ENCODE measurements at places on chromosomes 11 and 22.

GRCh38 chr11:959608-960007 is 33.9 kb downstream of the AP2A2 start:
- DNase-seq: no peak

DNA sequence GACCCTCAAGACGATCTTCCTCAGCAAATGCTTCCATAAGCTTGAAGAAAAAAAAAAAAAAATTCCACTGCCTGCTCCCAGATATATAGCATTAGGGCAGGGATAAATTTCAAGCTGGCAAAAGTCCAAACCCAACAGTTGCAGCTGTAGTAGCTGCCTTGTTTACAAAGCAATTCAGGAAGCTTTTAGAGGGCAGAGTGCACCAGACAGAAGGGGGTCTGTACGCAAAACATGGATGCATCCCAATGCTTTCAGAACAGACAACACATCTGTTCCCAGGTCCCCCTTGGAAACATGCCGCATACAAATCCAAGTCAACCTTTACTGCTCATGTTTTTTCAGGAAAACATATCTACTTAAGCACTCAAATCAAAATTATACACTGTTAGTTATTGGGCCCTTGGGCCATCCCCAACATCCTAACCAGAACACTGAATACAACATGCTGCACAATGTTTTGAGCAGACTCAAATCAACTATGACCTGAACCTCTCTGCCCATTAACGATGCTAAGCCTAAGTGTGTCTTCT is 94.5 kb downstream of the CADM1 start:
- no peak for DNase-seq

DNA sequence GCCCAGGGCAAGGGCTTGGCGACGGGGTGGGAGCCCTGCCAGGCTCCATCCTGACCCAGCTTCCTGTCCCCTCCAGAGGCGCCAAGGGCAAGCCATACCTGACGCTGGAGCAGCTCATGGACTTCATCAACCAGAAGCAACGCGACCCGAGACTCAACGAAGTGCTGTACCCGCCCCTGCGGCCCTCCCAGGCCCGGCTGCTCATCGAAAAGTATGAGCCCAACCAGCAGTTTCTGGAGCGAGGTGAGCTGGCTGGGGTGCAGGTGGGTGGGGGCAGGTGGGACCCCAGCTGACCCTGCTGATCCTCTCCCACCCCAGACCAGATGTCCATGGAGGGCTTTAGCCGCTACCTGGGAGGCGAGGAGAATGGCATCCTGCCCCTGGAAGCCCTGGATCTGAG is 5.0 kb downstream of the PLCB3 start:
- DNase-seq: no peak

DNA sequence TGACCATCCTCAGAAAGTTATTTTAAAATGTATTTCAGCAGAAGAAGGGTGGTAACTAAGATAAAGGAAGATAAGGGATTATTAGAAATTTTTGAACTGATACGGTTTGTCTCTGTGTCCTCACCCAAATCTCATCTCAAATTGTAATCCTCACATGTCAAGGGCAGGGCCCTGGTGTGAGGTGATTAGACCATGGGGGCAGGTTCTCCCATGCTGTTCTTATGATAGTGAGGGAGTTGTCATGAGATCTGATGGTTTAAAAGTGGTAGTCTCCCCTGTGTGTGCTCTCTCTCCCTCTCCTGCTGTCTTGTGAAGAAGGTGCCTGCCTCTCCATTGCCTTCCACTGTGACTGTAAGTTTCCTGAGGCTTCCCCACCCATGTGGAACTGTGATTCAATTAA is 36.1 kb downstream of the CYP2R1 start:
- DNase-seq: no peak

DNA sequence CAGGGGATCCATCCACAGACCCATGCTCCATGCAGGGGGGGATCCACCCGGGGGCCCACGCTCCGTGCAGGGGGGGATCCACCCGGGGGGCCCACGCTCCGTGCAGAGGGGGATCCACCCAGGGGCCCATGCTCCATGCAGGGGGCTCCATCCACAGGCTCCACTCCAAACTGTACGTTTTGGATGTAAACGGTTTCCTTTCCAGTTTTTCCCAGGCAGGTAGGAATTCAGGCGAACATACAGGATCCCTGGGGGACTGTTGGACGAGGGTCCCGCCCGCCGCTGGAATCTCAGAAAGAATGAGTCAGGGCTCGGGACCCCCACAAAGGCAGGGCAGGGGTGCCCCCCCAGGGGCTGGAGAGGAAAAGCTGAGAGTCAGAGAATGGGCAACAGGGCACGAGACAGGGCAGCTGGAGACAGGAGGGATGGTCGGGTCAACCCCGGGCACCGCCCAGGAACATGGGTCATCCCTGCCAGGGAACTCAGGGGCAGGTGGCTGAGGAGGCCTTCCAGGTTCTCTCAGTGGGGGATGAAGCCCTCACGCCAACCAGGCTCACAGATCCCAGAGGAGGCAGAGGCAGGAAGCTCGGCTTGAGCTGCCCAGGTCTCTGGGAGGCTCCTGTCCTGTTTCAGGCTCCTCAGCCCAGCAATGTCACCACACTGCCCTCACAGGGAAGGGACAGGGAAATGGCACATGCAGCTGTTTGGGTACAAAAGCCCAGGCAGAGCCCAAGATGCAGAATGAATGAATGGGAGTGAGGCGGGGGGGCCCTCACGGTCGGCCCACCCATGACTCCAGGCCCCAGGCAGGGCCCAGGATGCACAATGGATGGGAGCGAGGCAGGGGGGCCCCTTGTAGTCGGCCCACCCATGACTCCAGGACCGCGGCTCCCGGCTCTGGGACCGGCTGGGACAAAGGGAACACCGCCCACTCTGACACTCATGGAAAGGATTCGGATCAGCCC is 200.2 kb downstream of the BRD1 start:
- DNase-seq: no peak

DNA sequence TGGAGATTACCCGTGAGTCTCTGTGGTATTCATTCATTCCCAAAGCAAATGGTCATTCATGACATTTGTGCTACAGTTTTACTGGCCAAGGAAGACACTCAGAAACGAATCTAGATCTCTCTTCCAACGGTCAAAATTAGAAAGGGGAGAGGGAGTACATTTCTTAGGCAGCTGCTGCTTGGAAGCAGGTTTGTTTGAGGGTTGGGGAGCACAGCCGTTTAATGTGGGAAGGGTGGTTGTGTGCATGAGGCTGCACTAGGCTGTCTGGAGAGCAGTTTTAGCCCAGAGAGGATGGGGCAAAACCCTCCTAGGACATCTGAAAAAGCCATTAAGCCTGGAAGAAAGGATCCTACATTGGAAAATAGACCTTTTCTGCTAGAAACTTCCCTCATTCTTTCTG is 29.7 kb upstream of the TIMP3 start:
- DNase-seq: no peak

DNA sequence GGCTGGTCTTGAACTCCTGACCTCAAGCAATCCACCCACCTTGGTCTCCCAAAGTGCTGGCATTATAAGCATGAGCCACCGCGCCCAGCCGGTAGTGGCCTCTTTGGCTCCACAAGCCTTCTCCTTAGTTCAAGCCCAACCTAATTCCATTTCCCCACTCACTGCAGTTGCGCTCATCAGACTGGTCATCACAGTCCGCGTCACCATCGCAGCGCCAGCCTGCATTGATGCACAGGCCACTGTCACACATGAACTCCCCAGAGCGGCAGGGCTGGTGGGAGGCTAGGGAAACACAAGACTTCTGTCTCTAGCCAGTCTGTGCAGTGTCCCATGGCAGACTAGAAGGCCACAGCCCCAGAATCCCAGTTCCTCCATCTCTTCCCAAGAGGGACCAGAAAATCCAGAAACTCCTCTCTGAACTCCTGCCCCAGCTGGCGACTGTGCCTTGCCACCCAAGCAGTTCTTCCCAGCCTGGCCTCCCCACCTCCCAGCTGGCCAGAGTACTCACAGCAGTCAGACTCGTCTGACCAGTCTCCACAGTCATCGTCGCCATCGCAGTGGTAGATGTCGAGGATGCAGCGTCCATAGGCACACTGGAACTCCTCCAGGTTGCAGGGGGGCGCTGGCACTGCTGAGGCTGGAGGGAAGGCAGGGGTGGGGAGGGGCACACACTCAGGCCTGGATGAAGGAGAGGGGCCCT is 19.8 kb downstream of the LRP4 start:
- DNase-seq: no peak

GRCh38 chr11:115707180-115707905 is 203.1 kb upstream of the CADM1 start:
- no peak for DNase-seq

DNA sequence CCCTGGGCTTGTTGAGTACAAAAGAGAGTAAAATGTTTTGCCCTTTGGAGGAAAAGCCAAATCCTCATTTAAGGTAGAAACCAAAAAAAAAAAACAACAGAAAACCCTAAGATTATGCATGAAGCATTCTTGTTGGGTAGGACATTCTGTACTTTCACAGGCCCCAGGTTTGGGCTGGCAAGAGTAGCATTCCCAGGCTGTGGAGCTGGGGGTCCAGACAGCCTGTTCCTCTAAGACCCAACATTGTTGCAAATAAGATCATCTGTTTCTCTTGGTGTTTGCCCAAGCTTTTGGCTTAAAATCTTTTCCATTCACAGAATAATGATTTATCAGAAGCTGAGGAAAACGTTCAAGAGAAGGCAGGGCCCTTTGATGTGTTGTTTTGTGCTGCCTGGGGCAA is 123.8 kb downstream of the MICAL2 start:
- DNase-seq: peak; percentile 33

Measured in fibroblast of mammary gland (primary cell).